ENCODE measurements at places on chromosomes 1 and 21.

DNA sequence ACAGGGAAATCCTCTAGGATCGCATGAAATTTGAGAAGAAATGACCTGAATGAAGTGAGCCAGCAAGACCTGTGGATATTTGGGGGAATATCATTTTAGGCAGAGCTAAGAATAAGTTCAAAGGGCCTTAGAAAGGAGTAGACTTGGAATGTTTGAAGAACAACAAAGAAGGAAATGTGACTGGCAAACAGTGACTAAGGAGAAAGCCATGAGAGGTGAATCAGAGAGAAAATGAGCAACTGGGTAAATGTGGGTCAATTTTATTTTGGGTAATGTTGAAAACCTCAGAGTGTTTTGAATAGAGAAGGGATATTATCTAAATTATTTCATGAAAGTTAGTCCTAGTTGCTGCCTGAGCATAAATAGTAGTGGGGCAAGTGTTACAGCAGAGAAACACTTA lies 672.8 kb downstream of the LMO4 start:
- no peak for DNase-seq

- no peak for DNase-seq
Measured at GRCh38 chr1:203361945-203362719, 11.2 kb upstream of the FMOD start.

- DNase-seq: no peak
Measured at GRCh38 chr1:175911138-175911537, 167.7 kb upstream of the TNR start.

- DNase-seq: no peak
Measured at GRCh38 chr1:206411321-206411720, 59.0 kb upstream of the IKBKE start.

GRCh38 chr21:14995695-14996490 lies 68.9 kb downstream of the NRIP1 start:
- no peak for DNase-seq

GRCh38 chr1:119686661-119687060 lies 25.1 kb upstream of the PHGDH start:
- no peak for DNase-seq

DNA sequence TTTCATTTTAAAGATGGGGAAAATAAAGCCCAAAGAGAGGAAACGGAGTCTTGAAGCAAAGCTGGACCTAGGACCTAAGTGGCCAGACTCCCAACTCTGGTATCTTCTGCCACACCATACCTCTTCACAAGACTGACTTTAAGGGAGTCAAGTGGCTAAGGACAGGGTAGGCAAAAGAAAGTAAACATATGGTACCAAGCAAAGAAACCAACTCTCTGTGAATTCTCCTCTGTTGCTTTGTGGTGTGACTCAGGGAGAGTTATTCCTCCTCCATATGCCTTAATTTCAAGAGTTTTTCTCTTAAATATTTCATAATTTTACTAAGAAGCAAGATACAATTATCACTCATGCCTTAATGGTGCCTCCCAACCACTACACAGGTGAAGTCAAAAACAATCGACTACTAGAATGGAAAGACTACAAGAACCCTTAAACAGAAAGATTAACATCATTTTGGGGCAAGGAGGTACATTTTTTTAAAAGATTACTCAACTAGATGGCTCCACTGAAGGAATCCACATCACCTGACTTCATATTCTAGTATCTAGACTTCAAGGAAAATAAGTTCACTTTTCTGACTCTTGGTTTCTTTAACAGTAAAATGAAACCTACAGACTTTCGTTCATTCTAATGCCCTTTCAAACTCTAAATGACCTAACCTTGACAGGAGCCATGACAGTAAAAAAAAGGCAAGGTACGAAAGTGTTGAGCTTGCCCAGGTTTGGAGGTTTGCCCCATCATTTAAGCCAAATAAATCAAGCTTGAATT lies 44.2 kb downstream of the LUZP1 start:
- no peak for DNase-seq

DNA sequence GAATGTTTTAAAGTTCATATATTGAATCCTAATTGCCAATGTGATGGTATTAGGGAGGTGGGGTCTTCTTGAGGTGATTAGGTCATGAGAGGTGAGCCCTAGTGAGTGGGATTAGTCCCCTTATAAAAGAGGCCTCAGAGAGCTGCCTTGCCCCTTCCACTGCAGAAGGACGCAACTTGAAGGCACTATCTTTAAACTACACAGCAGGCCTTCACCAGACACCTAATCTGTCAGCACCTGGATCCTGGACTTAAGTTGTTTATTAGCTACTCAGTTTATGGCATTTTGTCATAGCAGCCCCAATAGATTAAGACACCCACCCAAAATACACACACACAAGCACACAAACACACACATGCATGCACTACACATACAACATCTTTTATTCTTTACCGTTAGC lies 61.4 kb downstream of the DAB1 start:
- no peak for DNase-seq

GRCh38 chr21:35559128-35559828 lies 501.0 kb downstream of the SETD4 start:
- no peak for DNase-seq

DNA sequence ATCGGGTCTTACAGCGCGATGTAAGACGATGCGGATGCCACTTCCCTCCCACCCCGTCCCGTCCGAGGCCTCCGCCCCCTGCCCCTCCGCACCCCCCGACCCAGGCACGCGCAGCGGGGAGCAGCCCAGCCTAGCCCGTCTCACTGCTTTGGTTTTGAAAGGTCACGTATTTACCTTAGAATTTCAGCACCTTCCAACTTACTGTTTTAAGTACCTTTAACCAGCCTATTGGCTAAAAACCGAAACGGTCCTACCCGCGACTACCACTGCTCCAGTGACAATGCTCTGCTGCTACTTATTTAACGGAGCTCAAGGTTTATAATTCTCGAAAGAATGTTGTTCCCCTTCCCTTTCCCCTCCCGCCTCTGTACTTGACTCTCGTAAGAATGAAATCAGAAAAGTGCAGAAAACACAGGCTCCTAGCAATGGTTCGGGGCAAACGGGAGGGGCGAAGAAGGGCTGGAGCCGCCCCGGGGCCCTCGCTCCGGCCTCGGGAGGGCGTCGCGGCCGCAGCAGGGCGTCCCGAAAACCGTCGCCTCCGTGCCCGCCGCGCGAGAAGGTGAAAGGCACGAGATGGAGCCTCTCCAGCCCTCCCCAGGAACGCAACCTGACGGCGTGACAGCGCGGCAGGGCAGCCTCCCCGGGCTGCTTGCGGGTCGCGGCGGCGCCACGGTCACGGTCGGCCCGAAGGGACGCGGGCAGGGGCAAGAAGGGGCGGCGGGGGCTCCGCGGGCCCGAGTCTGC lies 667 bp downstream of the TMEM50B start:
- DNase-seq: no peak

Data from stimulated activated CD8-positive, alpha-beta memory T cell treated with anti-CD3 and anti-CD28 coated beads, Interleukin-4, amount 100 ng/mL, for 4 hours (primary cell).